Fibroblast of lung (primary cell): ENCODE measurements at places on chromosomes 5 and 9.

DNA sequence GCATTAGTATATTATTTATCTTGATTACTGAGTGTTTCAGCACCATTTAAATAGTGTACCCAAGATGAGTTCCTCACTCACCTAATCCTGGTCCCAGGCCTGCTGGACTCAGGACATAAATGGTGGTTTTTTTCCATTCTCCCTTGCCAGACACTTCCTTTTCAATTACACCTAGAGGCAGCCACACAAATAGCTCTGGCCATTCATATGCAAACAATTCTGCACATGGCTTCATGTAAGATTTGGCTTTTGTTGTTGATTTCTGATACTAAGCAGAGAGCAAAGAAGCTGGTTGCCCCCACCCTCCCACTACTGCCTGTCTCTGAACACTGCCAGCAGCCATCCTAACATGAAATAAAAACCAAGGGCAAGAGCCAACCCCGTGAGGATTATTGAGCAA, 180.4 kb downstream of the SEMA5A start:
- no peak for DNase-seq

DNA sequence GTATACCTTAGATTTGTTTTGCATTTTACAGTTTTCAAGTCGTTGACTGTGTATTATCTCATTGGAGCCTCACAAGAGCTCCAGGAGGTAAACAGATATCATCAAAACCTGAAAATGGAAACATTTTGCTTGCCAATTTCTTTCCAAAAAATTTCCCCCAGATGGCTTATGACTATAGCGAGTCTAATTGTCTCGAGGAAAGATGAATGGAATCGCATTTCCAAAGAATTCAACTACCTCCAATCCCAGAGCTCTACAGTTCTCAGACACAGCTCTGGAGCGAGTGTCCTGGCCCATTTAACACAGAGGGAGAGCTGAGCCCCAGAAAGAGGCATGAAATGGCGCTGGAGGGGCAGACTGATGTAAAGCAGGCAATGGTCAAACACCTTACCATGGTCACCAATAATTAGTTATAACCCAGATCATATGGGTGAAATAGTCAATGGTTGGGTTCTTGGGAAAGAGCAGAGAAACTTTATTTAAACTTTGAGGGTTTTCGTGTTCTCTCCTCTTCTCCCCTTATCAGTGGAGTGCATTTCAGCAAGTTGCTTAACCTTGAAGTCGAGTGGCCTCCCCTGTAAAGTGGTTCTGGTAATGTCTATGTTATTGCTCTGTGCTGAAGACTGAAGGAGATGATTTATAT, 168.2 kb downstream of the ZDHHC21 start:
- DNase-seq = no peak

DNA sequence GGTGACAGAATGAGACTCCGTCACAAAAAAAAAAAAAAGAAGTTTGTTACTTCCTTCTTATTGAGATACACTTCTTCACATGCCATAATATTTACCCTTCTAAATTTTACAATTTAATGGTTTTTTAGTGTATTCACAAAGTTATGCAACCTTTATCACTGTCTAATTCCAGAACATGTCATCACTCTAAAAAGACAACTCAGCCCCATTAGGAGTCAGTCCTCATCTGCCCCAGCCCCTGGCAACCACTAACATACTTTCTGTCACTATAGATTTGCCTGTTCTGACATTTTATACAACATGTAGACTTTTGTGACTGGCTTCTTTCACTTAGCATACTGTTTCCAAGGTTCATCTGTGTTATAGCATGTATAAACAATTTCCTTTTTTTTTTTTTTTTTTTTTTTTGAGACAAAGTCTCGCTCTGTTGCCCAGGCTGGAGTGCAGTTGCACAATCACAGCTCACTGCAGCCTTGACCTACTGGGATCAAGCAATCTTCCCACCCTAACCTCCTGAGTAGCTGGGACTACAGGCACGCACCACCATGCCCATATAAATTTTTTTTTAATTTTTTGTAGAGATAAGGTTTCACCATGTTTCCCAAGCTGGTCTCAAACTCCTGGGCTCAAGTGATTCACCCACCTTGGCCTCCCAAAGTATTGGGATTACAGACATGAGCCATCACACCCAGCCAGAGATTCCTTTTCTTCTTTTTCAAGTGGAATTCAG, 18.0 kb downstream of the AQP3 start:
- no peak for DNase-seq

DNA sequence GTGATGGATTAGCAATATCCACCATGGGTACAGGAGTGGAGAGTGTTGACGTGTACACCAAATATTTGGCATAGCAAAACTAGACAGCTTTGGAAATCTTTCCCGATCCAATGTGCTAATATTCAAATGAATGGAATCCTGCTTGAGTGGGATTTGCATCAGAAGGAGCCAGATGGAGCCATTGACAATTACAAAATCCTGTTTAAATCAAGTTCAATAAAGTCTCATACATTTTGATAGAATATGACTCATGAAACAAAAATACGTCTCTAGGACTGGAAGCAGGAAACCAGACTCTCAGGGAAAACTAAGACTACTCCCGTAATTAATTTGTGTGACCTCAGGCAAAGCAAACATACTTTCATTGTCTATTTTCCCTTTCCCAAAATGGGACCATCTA, 13.0 kb downstream of the TNC start:
- peak; percentile 49 for DNase-seq

- DNase-seq = no peak
Measured at GRCh38 chr9:124017051-124017928, 5.7 kb downstream of the LHX2 start.

DNA sequence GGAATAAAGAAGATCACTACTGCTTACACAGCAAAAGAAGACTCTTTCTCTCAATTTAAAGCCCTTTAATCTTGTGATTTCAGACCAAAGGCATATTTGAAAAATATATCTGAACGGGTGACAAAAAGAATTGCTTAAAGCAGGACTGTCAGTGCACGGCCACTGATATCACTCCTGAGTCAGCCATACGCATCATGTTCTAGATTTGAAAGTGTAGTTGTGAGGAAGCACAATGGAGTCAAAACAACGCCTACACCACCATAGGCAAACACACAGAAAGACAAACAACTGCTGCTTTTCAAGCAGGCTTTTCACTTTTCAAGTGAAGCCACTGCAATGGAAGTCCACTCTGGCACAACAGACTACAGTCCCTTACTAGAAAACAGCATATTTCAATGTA, 141.7 kb downstream of the AUH start:
- DNase-seq = no peak

DNA sequence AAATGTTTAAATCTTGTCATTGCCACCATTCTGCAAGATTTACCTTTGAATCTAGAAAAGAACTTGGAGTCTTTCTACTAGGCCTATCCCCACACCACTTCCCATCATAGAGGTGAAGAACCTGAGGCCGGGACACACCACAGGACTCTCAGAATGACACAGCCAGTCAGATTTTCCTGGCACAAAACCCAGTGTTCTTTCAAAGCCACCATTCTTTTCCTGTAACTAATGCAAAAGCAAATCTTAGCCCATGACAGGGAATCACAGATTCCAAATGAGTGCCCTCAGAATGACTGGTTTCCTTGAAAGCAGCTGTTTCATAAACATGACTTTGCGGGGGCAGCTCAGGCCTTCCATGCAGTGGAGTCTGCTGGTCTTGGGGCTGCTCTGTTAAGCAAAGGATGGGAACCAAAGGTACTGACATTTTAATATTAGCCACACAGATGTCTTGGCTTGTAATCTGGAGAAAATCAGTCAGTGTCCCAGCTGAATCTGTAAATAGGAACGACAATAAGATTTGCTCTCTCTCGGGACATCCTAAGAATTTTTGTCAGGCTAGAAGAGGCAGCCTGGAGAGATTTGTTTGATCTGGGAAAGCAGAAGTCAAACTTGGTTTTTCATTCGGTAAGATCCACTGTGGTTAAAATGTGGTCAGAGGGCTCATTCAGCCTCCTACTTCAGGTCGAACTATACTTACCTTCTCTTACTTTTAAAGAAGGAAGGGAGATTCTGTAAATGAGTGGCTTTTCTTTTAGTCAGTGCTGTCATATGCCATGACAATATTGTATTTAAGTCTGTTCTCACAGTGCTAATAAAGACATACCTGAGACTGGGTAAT, 115.1 kb downstream of the PALM2AKAP2 start:
- DNase-seq = no peak

- DNase-seq = no peak
Measured at GRCh38 chr5:68406767-68407241, 191.2 kb downstream of the PIK3R1 start.

GRCh38 chr9:19411316-19411715, 2.5 kb downstream of the ACER2 start:
- DNase-seq = peak; percentile 76

DNA sequence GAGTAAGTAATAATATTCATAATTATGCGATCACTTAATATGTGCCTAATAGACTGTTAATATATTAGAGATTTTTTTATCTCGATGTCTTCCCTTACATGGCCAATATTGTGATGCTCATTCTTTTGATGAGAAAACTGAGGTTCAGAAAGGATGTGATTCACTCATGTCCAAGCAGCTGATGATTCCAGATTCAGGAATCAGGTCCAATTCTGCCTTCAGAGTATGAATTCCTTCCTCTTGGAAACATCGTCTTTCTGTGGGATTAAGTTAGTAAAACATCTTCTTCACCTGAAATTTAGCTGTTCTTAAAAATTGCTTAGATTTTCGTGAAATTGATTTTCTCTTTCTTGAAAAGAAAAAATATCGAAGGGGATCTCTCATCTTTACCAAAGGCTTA, 242.5 kb upstream of the RFX3 start:
- peak; percentile 50 for DNase-seq

DNA sequence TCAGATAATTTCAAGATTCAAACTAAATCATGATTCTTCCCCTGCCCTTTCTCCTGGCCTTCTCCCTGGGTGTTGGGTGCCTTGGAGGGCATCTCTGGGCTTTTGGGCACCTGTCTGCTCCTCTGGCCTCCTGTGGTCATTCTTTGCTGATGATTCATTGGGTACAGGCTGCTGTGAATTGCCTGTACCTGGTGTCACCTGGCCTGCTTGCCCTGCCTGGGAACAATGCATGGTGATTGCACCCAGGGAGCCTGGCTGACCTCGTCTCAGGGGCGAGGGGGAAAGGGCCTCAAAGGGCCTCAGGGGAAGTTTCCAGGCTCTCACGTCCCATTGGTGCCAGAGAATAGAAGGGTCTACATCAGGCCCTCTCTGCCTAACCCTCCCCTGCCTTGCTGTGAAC, 20.1 kb upstream of the CKMT2 start:
- no peak for DNase-seq

DNA sequence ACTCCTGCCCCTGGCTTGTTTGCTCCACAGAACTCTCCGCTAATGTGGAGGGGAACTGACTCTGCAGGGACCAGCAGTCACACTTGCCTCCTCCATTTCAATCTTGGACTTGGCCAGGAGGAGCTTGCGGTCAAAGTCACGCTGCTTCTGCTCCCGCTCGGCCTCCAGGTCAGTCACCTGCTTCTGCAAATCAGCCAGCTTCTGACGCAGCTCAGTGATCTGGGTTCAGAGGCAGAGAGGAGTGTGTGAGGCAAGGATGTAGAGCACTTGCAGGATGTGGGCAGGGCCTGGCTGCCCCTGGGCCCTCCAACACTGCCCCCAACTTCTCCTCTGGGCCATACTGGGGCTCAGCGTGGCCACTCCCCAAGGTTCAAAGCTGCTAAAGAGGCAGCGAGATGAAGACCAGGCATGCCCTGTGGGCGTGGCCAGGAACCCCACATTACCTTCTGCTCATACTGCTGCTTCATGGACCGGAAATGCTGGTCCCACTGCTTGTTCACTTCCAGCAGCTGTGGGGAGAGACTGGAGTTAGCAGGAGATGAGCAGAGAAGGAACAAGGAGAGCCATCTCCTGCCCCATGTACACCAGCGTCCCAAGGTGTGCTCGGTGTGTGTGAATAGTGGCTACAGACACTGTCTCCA, 22.2 kb downstream of the GPX3 start:
- DNase-seq = no peak
